ENCODE measurements at places on chromosomes 1 and 21. TPM values are rescaled to one million over a fixed set of nuclear protein-coding genes. Genes with fewer than 3 reads are reported as not detected.

AADACL4 gene
- not detected for total RNA-seq

DNA sequence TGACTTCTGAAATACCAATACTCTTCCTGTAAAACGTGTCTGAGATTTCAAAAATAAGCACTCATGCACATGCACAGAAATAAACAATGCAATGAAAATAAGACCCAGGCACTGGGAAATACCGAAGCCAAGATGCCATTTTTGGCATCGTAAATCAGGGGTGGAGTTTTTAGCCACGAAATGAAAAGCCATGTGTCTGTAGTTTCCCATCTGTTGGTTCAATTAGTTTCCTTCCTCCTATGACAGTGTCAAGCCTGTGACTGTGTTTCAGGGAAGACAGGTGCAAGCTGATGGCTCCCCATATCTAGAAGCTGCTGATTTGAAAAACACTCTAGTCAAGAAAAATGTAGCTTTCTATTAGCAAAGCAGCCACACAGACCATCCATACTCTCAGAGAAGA is 480.4 kb upstream of the CAMK1G start:
- no peak for DNase-seq

- DNase-seq = no peak
These were observed 9.3 kb upstream of the FAM89A start for GRCh38 chr1:231049121-231049979.

MCL1 gene
- total RNA-seq = 231 TPM

DNA sequence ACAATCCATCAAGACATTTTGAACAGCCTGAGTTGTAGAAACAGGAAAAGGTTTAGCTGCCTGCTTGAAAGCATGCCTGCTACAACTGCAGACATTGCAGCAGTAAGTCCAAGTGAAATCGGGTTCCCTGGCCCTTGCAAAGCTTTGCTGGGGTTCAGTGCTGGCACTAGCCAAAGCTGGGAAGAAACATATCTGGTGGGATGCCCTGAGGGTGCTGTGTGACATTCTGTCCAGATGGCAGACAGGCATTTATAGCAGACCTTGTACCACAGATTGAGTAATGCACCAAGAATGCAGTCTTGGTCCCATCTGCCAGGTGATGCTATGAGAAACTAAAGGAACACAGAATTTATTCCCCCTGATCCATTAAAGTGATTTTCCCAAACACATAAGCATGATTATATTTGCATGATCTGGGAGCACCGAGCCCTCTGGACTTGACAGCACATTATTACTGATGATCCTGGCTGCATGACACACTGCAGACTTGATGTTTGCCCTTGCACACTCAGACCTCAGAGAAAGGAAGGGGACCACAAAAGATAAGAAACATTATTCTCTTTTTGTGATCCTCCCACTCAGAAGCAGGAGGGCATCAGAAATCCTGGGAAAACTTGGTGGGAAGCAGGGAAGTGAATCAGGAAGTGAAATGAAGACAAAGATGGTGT is 223.7 kb upstream of the FAM78B start:
- no peak for DNase-seq

ACADM gene
- 49.3 TPM for total RNA-seq

DNA sequence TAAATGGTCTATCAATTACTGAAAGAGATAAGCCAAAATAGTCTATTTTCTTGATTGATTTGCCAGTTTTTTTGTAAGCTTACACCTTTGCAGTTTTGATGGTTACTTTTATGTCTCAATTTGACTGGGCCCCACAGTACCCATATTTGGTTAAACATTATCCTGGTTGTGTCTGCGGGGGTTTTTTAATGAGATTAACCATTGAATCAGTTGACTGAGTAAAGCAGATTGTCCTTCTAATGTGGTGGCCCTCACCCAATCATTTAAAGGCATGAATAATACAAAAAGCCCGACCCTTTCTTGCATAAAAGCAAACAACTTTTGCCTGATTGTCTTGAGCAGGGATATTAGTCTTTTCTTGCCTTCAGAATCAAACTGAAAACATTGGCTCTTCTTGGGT is 650.0 kb upstream of the RGS18 start:
- no peak for DNase-seq

LRRC38 gene
- not detected for total RNA-seq

GRCh38 chr1:51715369-51715768 is 98.5 kb downstream of the OSBPL9 start:
- no peak for DNase-seq

DNA sequence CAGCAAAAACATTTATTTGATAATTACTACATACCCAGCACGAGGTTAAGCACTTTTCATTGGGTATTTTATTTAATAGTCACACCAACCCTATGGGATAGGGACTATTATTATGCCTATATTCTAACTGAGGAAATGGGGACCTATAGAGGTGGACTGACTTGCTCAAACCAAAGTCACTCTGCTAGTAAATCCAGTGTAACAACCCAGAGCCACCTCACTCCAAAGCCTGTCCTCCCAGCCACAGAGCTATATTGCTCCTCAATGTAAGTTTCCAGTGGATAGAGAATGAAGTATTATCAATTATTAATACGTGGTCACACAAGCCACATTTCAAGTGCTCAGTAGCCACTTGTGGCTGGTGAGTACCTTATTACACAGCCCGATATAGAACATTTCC is 97.5 kb downstream of the RGS2 start:
- no peak for DNase-seq

DNA sequence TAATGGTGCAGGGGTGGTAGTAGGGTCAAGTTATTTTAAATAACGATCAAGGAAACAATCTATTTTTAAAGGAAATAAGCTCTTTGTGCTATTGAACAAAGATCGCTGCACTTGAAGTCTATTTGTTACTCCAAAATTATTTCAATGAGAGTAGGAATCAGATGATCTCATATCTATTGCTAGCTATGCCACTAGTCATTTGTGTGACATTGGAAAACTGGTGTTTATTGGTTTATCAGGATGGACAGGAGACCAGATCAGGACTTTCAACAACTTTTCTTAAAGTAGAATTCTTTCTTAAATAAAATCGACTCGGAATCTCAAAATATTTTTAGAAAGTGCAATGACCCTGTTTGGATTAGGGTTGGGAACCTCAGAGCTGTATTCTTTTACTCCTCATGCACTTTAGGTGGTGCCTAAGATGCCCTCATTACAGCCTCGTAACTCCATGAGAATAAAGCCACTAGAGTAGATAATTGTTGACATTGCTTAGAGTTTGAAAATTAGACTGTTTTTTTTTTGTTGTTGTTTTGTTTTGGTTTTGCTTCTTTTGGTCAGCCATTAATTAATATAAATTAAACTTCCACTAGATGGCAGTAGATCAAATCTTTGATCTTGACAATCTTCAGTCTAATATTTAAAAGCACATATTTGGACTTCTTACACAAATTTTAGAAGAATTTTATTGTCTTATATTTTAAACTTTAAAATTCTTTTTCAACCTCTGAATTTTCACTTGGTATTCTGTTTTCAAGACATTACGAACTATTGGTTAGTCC is 352.4 kb downstream of the USP25 start:
- no peak for DNase-seq

DNA sequence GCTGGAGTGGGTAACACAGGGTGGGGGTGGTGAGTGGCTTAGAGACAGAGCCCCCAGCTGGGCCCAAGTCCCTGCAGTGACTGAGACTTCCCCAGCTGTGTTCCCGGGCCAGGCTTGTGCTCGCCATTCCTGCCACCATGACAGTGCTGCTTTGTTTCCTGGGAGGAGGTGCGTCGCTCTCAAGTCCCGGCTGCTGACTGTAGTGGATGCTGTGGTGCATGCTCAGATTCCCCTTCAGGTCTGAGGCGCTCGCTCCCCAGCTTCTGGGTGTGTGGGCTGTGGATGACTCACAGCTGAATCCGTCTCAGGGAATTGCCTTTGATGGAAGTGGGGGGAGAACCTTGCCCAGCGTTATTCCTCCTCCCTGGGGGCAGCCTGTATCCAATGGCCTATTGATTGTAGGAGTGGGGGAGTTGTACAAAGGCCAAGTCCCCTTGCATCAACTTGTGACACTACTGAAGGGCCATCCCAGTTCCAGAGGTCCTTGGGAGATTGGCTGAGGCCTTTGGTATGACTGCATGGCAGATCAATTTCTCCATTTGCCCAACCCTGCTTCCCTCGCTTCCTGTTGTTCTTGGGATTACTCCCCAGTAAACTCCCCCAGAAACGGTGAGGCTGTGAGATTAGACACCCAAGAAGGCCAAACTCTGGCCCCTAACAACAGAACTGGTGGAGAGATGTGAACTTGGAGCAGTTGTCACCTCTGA is 17.8 kb upstream of the POU3F1 start:
- DNase-seq = no peak

DNA sequence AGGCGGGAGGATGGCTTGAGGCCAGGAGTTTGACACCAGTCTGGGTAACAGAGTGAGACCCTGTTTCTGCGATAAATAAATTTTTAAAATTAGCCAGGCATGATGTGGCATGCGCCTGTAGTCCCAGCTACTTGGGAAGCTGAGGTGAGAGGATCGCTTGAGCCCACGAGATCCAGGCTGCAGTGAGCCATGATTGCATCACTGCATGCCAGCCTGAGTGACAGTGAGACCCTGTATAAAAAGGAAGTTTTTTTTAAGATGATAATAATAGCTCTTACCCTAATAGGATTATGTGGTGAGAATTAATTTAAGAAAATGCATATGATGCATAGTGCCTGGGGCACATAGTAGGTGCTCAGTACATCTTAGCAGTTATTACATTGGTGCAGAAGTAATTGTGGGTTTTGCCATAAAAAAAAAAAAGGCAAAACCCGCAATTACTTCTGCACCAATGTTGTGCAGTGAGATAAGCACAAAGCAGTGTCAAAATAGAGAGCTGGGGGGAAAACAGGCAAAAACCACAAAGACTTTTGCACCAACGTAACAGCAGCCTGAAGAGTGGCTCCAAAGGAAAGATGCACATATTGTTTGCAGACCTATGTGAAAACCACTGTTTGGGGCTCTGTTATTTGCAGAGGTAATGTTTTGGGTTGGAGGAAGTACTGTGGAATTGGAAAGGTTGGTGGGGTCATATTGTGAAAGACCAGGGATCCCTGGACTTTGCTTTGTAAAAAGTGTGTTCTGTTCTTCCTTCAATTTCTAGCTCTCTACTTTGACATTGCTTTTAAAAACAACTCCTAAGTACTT is 72.4 kb downstream of the PLXNA2 start:
- no peak for DNase-seq

DNA sequence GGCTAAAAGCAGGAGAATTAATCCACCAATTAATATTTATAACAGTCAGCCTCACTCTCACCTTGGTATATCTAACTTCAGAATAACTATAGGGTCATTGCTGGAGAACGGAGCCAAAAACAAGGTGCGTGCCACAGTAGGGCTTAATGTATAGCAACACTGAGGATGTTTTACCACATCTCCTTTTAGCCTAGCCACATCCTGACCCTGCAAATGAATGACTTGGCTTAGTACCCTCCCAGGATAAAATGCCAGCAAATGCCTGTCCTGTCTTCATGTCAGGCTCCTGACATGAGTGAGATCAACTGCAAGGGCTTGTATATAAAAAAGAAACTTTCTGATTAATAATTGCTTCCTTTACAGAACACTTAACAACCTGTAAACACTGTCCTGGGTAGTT is 2.7 kb upstream of the CDC42BPA start:
- no peak for DNase-seq

CORT gene
- 0.66 TPM for total RNA-seq

DNA sequence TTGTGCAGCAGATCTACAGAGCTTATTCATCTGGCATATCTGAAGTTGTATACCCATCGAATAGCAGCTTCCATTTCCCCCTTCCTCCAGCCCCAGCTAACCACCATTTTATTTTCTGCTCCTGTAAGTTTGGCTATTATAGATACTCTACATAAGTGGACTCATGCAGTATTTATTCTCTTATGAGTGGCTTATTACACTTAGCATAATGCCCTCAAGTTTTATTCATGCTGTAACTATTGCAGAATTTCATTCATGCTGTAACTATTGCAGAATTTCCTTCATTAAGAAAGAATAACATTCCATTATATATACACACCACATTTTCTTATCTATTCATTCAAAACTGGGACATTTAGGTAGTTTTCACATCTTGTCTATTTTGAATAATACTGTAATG is 30.5 kb upstream of the IFI16 start:
- no peak for DNase-seq

OR6K3 gene
- not detected for total RNA-seq

- DNase-seq = no peak
These were observed 112.1 kb downstream of the HIVEP3 start for GRCh38 chr1:41806472-41807155.

- no peak for DNase-seq
These were observed 2.7 kb downstream of the CDKN2C start for GRCh38 chr1:50972766-50973165.

DPH2 gene
- 16.6 TPM for total RNA-seq

DNA sequence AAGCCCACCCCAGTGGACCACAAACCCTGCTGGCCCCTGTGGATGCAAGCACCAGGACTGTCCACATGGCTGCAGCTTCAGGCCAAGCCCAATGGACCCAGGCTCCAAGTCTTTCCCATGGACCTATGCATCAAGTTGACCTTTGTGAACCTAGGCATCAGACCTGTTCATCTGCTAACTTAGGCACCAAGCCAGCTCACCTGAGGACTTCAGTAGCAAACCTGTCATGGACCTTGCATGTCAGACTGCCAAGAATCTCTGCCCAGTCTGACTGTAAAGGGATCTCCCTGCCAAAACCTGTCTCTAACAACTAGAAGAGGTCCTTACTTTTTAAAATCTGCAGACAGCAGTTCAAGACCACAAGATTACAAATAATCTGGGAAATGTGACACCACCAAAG is 37.8 kb downstream of the FMO3 start:
- DNase-seq = no peak

- no peak for DNase-seq
These were observed 41.4 kb downstream of the RGS5 start for GRCh38 chr1:163161337-163161736.

PRAMEF26 gene
- not detected for total RNA-seq

- DNase-seq = no peak
These were observed 360.3 kb downstream of the TGFB2 start for GRCh38 chr1:218705391-218705790.

GRCh38 chr1:246377625-246378153 is 129.4 kb downstream of the SMYD3 start:
- no peak for DNase-seq

DNA sequence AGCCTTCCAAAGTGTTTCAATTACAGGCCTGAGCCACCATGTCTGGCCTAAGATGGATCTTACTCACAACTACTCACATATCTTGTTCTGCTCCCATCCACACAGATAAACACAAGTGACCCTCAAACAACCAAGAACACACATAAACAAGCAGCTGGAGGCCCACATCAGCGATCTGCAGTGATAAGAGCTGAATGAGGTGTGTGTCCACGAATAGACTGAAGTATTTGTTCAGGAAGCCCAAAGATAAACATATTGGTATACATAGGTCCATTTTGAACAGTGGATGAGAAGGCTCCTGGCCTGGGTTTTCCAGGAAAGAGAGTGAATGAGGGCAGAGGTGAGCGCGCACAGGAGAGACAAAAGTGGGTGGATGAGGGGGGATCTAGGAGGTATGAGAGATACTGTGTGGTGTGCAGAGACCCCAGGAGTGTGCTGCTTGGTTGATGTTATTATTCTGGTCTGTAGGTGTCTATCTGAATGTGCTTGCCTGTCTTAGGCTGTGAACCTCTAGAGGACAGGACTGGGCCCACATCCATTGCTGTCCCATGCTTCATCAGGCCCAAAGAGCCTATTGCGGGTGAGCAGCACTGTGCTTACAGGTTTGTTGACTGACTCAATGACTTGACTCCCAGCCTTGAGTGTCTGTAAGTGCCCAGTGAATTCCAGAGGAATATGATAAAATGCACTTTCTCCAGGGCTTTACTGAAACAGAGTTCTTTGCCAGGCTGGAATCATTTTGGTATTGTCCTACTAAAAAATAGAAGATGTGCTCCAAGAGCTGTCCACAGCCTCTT is 79.9 kb upstream of the ATP1A1 start:
- DNase-seq = no peak

GRCh38 chr1:85656256-85656655 is 52.0 kb downstream of the ZNHIT6 start:
- no peak for DNase-seq

Data from mucosa of gallbladder (tissue), 1 donor.